GM23338 (cell line): ENCODE measurements at places on chromosomes 3 and 15. TPM values are rescaled to one million over a fixed set of nuclear protein-coding genes. Genes with fewer than 3 reads are reported as not detected.
A peak's percentile ranks its signal among the peaks of the same experiment; 100 is the strongest.

ZMYND10 gene
- 0.31 TPM in 2 replicates for total RNA-seq

GRCh38 chr3:46184469-46184868 is 23.6 kb downstream of the CCR1 start:
- DNase-seq: no peak

ATXN7 gene
- 8.0 and 17.2 TPM in 2 replicates for total RNA-seq

- DNase-seq: no peak
Measured at GRCh38 chr3:79516795-79517194, 251.0 kb downstream of the ROBO1 start.

GRCh38 chr3:12395349-12396012 is 88.8 kb upstream of the TSEN2 start:
- DNase-seq: no peak

GRCh38 chr3:168558728-168559411 is 463.1 kb upstream of the GOLIM4 start:
- DNase-seq: no peak

GRCh38 chr3:27345493-27345892 is 23.7 kb downstream of the NEK10 start:
- DNase-seq: no peak

TUSC7 gene
- not detected in 2 replicates for total RNA-seq

- no peak for DNase-seq
Measured at GRCh38 chr3:156723182-156723619, 48.8 kb downstream of the TIPARP start.

- DNase-seq: peak; percentile 29
Measured at GRCh38 chr3:40782111-40782721, 257.5 kb downstream of the ZNF621 start.

DNA sequence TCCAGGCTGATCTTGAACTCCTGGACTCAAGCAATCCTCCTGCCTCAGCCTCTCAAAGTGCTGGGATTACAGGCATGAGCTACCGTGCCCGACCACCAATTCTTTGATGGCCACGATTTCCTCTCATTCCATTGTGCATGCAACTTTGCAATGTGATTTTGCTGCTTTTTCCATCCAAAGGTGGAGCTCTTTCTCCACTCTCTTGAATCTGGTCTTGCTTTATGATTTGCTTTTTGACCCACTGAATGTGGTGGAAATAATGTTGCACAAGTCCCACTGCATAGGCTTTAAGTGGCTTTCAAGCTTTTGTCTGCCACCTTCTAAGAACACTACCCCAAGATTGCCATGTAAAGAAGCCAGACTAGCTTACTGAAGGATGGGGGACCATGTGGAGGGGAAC is 10.6 kb downstream of the RPS27L start:
- no peak for DNase-seq

MITF gene
- total RNA-seq: 1.9 and 4.2 TPM in 2 replicates

TLR9 gene
- not detected in 2 replicates for total RNA-seq

DNA sequence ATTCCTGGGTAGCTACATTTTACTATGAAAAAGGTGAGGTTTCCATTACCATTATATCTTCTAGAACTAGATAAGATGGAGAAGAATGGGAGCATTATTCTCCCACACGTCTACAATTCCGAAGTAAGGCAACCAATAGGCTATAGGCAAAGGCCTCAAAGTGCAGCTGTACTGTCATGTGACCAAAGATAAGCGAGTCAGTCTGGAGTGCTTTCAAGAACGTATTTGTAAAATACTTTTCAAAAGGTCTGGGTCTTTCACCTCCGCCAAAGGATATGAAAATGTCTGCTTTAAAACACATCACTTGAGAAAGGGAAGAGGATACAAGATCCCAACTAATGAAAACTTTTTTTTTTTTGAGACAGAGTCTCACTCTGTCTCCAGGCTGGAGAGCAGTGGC is 9.9 kb downstream of the CCPG1 start:
- DNase-seq: no peak

KBTBD8 gene
- total RNA-seq: 19.9 and 20.2 TPM in 2 replicates

DNA sequence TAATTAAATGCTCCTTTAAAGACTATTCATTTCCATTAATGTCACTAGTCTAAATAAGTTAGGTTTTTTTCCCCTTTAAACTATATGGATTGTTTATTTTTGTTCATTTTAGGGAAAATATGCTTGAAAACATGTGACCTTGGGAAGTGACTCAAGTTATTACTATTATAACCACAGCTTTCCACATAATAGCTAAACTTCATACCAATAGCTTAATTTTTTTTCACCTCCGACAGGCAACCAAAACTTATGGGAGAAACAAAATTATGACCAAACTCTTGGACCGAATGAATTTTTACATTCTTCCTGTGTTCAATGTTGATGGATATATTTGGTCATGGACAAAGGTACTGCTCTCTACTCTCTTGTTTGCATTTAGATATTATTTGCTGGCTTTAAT is 16.2 kb downstream of the CPA3 start:
- DNase-seq: no peak

GRCh38 chr3:171813897-171814460 is 3.7 kb upstream of the PLD1 start:
- DNase-seq: no peak

GRCh38 chr3:76694063-76694462 is 345.8 kb upstream of the ROBO2 start:
- DNase-seq: no peak

GRCh38 chr3:123813876-123814275 is 70.3 kb downstream of the MYLK start:
- no peak for DNase-seq

GRCh38 chr3:99651531-99651930 is 13.1 kb downstream of the COL8A1 start:
- no peak for DNase-seq

EPHA6 gene
- 1.7 and 2.6 TPM in 2 replicates for total RNA-seq

GRCh38 chr3:155188031-155188430 is 105.5 kb downstream of the STRIT1 start:
- DNase-seq: no peak

GRCh38 chr15:84840741-84841429 is 23.7 kb downstream of the ALPK3 start:
- no peak for DNase-seq
